ENCODE measurements at places on chromosomes 1 and 21.

DNA sequence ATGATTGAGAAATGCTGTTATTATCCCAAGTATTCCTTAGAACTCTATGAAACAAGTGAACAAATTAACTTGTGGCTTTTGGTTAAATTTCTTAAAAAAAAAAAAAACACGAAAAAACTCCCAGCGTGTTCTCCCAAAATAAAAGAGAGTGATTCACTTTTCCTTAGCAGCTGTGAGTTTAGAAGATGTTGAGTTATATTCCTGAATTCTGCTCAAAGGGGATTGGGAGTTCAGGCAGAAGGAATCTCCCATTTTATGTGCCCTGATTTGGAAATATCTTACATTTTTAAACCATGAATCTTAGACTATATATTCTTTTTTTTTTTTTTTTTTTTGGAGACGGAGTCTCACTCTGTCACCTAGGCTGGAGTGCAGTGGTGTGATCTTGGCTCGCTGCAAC lies 34.3 kb downstream of the SMG7 start:
- no peak for DNase-seq

GRCh38 chr21:27407271-27407670 lies 440.4 kb upstream of the ADAMTS5 start:
- DNase-seq: no peak

GRCh38 chr1:109719337-109719837 lies 7.3 kb downstream of the GSTM5 start:
- DNase-seq: no peak

DNA sequence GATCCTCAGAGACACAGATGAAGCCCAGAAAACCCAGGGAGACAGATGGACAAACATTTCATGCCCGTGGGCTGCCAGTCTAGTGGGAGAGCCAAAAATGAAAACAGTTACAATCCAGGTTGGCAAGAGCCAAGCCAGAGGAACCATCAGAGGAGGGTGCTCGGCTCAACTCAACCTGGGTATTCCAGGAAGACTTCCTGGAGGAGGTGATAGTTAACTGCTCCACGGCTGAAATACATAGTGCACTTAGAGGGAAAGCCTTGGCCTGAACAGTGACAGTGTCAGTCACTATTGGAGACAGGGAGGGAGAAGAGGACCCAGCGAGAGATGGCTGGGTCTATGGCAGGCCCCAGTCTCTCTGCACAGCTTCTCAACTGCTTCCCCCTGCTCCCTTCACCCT lies 1.9 kb downstream of the ARHGEF19 start:
- DNase-seq: no peak

- DNase-seq: peak; percentile 21
Measured at GRCh38 chr1:42682739-42683531, 717 bp downstream of the YBX1 start.

DNA sequence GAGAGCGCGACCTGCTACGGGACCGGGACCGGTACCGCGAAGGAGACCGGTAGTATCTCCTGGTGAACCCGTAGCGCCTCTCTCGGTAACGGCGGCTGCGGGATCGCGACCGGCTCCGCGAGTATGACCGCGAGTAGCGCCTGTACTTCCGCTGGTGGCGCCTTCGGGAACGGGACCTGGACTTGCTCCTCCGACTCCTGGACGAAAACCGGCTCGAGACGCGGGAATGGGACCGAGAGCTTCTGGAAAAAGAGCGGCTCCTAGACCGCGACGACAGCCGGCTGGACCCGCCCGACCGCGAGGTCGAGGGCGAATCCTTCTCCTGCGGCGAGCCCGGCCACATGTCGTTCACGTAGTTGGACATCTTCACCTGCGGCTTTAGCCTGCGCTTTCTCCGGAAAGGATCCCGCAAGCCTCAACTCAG lies 642 bp downstream of the RSRP1 start:
- no peak for DNase-seq

DNA sequence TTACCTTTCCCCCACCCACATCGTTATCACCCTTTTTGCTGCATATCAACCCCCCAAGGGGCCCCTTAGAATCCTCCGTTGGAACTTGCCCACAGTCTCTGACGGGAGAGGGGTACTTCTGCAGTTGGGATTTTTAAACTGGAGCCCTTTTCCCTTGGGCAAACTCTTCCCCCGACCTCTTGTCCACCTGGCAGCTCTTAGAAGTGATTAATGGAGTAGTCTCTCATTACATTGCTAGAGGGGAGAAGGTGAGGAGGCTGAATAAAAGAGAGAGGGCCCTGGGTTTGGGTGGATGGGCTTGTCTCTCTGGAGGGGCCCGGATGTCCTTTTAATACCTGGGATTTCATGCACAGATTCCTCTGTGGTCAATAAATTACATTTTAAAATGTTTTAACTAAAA lies 27.2 kb upstream of the TSPAN2 start:
- no peak for DNase-seq

DNA sequence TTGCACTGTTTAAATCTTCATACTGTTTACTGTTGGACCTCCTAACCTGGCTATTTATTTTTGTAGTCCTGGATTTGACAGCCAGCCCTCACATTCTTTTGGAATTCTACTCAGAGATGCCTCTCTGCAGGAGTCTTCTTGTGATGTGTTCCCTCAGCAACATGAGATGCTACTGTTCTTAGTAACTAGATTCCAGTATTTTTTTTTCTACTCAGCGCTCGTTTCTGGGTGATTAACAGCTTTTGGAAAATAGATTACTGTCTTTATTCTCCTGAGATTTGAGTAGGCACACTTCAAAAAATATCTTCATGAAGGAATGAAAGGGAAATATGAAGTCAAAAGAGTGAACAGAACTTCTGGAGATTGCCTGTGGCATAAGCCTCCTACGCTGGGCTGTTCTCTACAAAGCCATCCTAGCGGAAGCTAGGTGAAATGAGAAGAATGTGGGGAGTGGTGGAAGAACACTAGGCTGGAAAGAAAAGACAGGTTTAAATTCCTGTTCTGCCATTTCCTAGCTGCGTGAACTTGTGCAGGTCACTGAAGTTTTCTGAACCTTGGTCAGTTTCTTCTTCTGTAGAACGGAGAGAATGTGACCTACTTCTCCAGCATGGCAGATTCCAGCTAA lies 75.9 kb downstream of the LRRC8C start:
- DNase-seq: no peak

GRCh38 chr1:5191470-5191869 lies 537.1 kb downstream of the AJAP1 start:
- DNase-seq: no peak
